ENCODE measurements at places on chromosomes 2 and 18. TPM values are rescaled to one million over a fixed set of nuclear protein-coding genes. Genes with fewer than 3 reads are reported as not detected.

AGXT gene
- not detected for total RNA-seq

DNA sequence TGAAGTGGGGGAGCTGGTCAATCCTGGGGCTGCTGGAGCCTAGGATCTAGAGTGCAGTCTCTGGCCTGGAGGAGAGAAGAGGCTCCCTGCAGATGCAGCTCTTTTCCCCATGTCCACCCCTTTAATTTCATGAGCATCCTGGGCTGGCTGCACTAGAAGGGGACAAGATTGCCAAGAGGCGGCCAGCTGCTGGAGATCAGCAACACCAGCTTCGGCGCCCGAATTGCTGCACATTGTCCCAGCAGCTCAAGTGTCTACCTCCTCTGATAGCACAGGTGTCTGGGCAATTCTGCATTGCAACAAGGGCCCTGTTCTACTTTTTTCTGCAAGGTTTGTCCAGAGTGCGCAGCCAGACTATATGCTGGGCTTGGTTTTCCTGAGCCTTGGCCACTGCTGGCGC lies 125.7 kb downstream of the AGAP1 start:
- DNase-seq: no peak

BIRC6 gene
- total RNA-seq: 110 TPM

DNA sequence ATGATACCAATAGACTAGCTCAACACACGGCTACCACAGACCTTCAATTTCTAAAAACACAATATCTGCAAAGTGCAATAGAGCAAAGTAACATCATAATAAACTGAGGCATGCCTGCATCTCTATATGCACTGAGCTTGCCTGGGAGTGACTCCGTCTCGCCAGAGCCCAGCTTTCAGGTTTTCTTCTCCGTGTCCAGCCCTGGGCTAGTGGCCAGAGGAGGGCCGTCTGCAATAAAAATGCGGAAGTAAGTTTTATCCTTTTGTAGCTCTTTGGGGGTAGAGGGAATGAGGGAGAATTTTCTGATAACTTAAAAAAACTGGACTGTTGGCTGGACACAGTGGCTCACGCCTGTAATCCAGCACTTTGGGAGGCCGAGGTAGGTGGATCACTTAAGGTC lies 41.0 kb upstream of the GPR17 start:
- peak; percentile 13 for DNase-seq

ASB3 gene
- total RNA-seq: 15.2 TPM

GRCh38 chr2:223887127-223887526 lies 49.7 kb upstream of the AP1S3 start:
- DNase-seq: no peak

DNA sequence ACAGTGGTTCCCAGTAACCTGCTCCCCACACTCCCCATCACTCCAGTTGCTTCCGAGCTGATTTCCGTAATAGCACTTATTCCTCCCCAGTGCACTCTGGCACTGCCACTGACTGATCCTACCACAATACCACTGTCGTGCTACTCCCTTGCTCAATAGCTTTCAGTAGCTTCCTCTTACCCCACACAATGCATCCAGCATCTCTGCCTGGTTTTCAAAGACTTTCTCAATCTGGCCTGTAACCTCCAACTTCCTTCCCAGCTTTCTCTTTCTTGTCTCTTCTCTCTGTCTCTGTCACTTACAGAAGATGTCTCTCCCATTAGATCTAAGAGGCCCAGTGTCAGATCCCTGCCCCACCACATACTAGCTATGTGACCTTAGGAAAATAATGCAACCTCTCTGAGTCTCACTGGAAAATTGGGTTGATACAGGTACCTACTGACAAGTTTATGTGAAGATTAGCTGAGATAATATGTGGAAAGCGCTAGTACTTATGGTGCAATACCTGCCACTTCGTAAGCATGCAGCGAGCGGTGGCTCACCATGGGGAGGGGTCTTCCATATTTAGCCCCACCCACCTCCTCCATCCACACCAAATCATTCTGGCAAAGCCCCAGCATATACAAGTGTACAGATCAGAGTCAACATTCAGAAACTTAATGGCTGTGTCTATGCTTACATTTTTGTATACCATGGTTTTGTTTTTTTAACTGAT lies 36.7 kb downstream of the SFXN5 start:
- no peak for DNase-seq

- no peak for DNase-seq
Observed at GRCh38 chr2:9796056-9797010, 46.9 kb upstream of the TAF1B start.

DNA sequence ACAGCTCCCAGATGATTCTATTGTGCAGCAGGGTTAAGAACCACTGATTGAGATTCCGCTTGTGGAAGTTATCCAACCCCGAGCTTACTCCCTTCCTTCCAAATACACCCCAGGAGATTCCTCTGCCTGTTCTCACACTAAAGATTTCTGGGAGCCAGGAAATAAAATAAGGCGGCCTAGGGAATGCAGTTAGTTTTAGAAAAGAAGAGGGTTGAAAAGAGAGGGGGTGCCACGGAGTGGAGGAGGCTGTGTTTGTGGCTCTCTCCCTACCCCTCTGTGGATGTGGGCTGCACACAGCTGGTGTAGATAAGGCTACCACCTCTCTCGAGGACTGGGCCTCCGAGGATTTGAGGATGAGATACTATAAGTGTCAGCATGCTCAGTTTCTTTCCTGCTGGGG lies 25.1 kb upstream of the SP3 start:
- no peak for DNase-seq

GRCh38 chr2:165239230-165239629 lies at the start of gene SCN2A:
Gene SCN2A (plus strand): TSS chr2:165239414. CDS start chr2:165295824, 56,410 bp downstream.
- DNase-seq: no peak

POMC gene
- total RNA-seq: 34.2 TPM

NR4A2 gene
- total RNA-seq: 1.8 TPM

- no peak for DNase-seq
Observed at GRCh38 chr18:33838054-33838453, 260.0 kb downstream of the ASXL3 start.

DNA sequence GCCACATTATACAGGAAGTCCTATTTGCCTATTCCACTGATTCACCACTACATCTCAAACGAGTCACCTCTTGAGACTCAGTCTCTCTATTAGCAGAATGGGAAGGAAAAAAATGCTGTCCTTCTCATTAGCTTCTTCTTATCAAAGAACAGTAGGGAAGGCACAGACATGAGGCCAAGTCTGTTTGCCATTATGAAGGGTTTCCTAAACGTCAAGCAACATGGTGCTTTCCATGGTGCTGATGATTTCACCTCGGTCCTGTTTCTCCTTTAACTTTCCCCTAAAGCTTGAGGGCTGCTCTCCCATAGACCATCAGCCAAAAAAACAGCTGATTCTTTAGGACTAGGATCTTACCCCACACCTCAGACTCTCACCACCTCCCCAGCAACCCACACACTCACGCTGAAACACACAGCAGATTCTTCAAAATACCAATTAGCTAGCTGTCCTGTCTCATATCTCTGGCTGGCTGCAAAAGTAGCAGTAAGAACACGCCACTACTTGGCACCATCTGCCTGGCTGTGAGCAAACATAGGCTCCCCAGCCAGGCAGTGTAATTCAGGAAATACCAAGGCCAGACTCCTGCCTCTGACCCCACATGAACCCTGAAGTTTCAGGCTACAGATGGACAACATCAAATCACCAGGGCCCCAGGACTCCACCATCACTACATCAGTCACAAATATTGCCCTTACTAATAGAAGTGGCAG lies 30.5 kb downstream of the GALNT14 start:
- DNase-seq: no peak
